ENCODE measurements at places on chromosomes 13 and 19.
A peak's percentile ranks its signal among the peaks of the same experiment; 100 is the strongest.

DNA sequence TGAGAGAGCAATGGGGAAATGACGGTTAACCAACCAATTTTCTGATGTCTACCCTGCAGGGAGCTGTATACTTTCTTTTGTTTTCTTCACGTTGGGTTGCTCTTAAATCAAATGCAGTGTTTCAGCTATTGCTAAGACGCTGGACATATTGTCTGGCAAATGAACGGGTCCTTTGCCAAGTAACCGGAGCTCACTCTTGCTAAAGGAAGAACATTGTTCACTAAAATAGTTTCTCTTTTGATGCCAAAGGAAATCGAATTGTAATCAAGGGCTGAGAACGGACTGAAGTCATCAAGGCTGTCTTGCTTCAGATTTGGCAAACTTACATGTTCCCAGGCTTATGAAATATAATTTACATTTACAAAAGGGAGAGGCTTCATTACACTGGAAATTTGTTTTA is 142.3 kb upstream of the ARGLU1 start:
- no peak for DNase-seq

DNA sequence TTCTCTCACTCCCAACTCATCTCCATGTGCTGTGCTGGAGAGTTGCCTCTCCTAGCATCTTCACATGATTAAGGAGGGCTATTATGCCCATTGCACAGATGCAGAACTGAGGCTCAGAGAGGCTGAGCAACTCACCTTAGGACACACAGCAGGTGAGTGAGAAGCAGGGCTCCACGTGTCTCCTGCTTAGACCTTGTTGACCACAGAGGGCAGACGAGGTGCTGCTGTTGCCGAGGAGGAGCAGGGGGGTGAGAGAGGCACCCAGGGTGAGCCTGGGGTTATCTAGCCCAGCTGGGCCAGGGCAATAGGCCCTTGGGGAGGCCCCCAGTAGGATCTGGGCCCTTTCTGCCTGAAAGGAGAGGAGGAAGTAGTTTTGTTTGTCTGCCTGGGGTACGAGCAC is 2.4 kb upstream of the HSH2D start:
- DNase-seq, result no peak

DNA sequence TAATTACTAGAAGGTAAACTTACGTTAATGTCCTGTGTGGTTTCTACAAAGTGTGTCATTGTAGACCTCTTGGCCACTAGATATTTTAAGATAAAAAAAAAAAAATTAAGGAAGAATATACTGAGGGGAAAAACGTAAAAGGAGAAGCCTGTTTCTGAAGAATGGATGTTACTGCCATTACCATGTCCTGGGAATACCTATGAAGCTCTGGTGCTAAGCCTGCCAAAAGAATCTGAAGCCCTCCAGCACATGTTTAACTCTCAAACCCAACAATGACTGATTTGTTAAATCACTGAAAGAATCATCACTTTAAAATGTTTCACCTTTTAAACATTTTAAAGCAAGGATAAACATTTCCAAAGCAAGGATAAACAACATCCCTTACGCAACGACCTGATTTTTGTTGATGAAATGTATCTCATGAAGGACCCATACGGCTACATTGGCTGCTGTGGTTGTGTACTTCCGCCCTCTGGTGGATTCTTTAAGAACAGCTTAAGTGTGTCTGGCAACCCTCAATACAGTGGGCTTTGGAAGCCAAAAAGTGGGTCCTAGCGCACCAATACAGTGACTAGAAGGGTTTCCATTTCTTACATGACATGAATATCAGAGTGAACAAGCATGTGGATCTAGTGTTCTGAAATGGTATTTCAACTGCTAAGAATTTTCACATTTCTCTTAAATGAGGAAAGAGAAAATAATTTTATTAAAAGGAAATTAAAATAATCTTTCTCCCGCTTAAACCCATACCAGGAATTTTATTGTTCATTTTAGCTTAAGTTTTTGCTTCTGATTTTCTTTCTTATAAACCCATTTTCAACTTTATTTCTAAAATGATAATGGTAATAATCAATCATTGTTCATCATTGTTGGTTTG is 74.5 kb upstream of the RAP2A start:
- peak; percentile 1 for DNase-seq

GRCh38 chr13:30735025-30735871 is at the start of gene ALOX5AP:
TSS of gene ALOX5AP (plus strand) at chr13:30735543. CDS start at chr13:30735606, 63 bp downstream.
- peak; percentile 3 for DNase-seq

- DNase-seq, result no peak
Observed at GRCh38 chr19:43997631-43998290, 5.0 kb upstream of the ZNF230 start.

DNA sequence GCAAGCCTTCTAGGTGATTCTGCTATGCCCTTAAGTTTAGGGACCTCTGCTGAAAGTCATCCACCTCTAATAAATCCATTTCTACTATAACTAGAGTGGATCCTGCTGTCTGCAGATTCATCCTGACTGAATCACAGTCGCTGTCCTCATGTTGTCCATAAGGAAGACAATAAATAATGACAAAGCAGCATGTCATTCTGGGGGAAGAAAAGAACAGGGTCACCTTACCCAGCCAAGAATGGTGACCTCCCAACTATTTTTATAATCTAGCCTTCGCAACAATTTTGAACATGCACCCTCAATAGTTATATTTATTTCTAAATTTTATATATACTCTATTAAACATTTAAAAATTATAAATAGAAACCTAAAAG is 45.0 kb upstream of the UBE2L5 start:
- DNase-seq, result no peak

DNA sequence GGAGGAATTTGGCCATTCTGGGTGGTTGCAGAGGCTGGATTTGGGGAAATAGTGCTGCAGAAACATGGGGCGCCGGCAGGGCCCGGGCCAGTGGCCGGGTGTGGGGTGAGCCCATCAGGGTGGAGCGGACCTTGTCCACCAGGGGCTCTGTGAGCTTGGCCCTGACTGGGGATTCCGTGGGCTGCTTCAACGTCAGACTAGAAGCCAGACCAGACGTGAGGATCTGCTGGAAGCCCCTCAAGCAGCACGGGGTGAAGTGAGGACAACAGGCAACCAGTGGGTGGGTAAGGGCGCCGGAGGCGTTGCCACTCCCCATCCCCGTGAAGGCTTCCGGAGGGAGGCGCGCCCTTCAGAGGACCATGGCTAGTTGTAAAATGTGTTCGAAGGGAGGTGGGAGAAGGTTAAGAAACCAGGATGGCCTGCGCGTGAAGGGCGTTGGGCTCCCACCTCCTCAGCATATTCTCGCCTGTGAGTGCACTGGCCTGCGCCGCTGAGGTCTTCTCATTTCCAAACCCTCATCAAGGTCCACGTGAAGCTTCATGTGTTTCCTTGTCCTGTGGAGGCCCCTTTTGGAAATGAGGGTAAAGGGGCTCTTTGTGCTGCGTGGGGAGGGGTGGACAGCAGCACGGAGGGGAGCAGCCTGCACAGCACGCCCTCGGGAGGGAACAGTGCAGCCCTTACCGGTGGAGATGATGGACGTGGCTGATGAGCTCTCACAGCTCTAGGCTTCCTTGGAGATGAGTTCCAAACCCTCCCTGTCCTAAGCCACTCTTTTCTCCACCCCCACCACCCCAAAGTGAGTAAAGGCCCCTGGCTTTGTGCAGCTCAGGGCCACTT is 8.3 kb downstream of the TEX29 start:
- no peak for DNase-seq

GRCh38 chr13:113491418-113491883 is 940 bp upstream of the DCUN1D2 start:
- DNase-seq, result no peak

GRCh38 chr19:16197188-16197621 is 506 bp upstream of the AP1M1 start:
- DNase-seq, result no peak

DNA sequence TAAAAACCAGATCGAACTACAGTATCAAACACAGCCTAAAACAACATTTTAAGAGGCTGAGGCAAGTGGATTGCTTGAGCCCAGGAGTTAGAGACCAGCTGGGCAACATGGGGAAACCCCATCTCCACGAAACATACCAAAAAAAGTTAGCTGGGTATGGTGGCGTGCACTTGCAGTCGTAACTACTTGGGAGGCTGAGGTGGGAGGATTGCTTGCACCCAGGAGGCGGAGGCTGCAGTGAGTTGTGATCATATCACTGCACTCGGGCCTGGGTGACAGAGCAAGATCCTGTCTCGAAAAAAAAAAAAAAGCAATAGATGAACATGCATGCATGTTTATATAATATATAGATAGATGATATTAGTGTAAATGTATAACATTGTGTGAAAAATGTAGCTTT is 5.2 kb upstream of the MRPS31 start:
- DNase-seq, result peak; percentile 5

DNA sequence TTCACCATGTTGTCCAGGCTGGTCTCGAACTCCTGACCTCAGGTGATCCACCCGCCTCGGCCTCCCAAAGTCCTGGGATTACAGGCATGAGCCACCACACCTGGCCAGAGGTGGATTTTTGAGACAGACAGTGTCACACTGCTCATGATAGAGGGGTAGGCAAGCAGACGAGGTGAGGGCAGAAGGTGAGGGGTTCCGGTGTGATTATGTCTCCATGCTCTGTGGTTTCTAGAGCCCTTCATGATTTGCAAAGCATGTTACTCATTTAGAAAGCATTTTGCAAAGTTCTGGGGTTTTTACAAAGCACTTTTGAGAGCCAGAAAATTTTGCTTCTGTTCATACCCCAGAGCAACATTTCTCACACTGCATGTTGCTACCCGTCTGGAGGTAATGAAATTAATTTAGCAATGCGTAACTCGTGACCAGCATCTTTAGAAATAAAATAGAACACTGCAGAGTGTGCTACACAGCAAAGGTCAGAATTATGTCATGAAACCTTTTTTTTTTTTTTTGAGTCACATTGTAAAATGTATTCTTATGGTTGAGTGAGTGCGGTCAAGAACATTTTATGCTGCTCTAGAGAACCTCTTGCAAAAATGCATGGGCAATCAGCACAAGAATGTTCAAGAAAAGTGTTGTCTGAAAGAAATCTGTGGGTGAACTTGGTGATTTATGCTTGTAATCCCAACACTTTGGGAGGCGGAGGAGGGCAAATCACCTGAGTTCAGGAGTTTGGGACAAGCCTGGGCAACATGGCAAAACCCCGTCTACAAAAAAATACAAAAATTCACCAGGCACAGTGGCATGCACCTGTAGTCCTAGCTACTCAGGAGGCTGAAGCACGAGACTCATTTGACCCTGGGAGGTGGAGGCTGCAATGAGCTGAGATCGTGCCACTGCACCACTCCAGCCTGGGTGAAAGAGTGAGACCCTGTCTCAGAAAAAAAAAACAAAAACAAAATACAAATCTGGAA is 58.0 kb downstream of the MAP4K1 start:
- no peak for DNase-seq

DNA sequence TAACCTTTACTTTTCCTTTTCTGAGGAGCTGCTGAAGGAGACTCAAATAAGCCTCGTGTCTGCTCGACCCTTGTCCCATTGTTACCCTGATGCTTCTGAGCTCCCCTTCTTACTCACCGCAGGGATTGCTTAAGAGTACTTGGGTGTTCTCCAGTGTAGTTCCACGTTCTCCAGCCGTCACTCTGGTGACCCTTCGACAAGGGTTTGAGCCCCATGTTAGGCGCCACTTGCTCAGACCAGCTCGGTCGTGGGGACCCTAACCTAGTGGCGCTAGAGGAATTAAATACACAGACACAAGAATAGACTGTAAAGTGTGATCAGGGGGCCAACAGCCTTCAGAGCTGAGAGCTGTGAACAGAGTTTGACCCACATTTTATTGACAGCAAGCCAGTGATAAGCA is 10.3 kb downstream of the ZNF480 start:
- no peak for DNase-seq

- no peak for DNase-seq
Observed at GRCh38 chr13:30159446-30159839, 147.9 kb downstream of the KATNAL1 start.
